Epithelial cell of alveolus of lung (primary cell): ENCODE measurements at places on chromosomes 11 and 22. TPM values are rescaled to one million over a fixed set of nuclear protein-coding genes. Genes with fewer than 3 reads are reported as not detected.

The RFPL2 gene
- not detected in 2 replicates for total RNA-seq

The MPEG1 gene
- total RNA-seq: not detected in 2 replicates

The SYT12 gene
- 0.08 and 3.4 TPM in 2 replicates for total RNA-seq

The PACSIN3 gene
- total RNA-seq: 39.3 and 42.2 TPM in 2 replicates

The KIRREL3 gene
- not detected in 2 replicates for total RNA-seq

The SDF2L1 gene
- total RNA-seq: 24.3 and 87.4 TPM in 2 replicates

The RAC2 gene
- 32.8 and 71.8 TPM in 2 replicates for total RNA-seq
